HCEC 1CT (cell line): ENCODE measurements at places on chromosomes 4 and X.
A peak's percentile ranks its signal among the peaks of the same experiment; 100 is the strongest.

GRCh38 chr4:28772066-28772465 lies 1911.4 kb downstream of the STIM2 start:
- DNase-seq: peak; percentile 72

DNA sequence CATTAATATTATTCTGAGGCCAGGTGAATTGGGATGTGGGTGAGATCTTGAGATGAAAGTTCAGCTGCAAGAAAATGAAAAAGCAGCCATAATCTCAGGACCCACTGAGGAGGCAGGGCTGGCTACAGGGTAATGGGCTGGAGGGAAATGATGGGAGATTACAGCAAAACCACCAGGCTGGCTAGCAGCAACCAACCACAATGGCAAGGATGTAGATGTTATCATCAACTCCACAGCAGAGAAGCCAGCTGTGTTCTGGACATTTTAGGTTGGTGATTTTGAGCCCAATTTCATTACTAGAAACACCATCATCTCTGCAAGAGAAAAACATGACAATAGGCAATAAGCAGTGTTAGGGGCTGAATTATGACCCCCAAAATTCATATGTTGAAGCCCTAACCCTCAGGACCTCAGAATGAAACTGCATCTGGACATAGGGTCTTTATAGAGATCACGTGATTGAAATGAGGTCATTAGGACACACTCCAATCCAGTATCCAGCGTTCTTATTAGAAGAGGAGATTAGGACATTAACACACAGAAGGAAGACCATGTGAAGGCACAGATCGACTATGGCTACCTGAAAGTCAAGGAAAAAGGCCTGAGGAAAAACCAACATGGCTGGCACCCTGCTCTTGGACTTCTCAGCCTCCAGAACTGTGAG lies 139.8 kb upstream of the KIT start:
- DNase-seq: no peak

- no peak for DNase-seq
These were observed 215.4 kb downstream of the UGT8 start for GRCh38 chr4:114813961-114814360.

DNA sequence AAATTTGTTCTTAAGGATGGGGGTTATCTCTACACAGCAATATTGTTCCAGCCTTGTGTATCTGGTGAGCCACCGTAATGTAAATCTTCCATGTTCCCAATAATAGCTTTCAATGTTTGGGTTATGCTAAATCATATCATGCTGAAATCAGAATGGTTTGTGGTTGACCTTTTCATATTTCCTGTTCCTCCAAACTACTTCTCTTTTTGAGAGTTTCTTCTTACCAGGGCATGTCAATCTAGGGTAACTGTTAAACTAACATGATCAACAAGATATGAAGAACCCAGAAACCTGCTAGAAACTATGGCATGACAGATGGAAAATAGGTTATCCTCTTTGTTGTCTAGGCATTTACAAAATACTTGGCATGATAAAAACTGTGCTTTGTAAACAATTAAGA lies 22.0 kb downstream of the TNMD start:
- no peak for DNase-seq

DNA sequence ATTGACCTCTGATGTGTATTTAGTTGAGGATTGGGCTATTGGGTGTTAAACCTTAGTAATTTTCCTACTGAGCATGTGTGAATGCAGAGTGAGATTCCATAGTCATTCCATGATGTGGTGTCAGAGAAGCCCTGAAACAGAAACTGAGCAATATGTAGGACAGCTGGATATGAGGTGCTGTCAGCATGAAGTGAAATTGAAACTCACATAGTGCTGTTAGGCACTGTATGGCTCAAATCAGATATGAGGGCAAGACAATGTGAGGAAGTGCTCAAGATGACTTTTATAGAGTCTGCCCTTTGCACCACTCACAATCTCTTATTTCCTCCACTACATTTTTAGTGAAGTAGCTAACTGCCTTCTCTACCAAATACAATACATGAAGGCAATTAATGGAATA lies 188.3 kb downstream of the SH3BGRL start:
- no peak for DNase-seq

DNA sequence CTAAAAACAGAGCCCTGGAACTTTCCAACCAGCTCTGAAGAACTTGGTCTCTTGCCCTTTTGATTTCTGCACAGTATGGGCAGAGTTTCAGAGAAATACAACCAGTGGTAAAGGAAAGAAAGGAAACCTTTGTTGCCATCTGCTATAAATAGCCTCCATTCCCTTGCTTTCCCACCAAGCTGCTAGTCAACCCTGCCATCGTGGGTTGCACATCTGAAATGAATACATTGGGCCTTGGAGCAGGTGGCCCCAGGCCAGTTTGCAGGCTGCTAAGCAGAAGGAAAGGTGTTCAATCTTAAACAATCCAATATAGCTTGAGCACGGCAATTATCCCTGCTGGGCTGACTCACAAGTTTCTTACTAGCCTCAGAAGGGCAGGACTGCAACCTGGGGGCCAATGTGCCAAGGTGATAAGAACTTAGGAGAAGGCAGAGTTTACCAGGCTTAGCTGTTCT lies 142.5 kb downstream of the PPARGC1A start:
- DNase-seq: no peak

DNA sequence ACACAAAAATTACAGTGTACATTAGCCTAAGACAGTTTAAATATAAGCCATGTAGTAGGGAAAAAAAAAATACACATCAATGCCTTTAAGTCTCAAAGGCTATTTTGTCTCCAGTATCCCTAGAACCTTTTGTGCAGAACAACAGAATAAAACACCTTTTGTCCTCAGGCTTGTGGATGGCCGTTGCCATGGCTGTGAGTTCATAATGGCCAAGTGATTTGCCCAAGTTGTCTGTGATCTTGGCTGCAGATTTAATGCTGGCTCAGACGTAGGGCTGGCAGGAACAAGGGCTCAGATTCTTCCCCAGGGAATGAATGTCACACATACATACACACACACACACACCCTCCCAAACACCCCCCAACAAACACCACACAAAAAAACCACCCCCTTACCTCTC lies 25.3 kb downstream of the GPM6B start:
- no peak for DNase-seq

DNA sequence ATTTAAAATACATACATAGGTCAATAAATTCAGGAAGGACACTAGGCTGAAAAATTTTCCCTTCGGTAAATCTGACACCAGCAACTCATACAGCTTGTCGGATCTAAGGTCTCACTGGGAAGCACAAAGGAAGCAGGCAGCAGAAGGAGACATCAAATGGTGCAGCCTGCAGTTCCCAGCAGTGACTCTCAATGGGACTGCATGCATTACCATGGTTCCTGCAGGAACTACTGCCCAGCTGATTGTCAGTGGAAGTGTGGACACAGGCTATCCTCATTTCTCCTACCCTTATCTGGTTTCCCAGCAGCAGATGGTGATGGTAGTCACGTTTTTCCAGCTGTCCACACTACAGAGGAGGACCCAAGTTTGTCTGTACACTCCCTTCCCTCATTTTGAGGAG lies 113.3 kb downstream of the PPP1R2C start:
- DNase-seq: no peak

GRCh38 chrX:1435241-1435895 lies 17.3 kb downstream of the ASMTL start:
- no peak for DNase-seq

GRCh38 chrX:153818571-153819383 lies 11.6 kb downstream of the PDZD4 start:
- no peak for DNase-seq

GRCh38 chr4:94457692-94458106 lies 6.0 kb downstream of the PDLIM5 start:
- DNase-seq: no peak

DNA sequence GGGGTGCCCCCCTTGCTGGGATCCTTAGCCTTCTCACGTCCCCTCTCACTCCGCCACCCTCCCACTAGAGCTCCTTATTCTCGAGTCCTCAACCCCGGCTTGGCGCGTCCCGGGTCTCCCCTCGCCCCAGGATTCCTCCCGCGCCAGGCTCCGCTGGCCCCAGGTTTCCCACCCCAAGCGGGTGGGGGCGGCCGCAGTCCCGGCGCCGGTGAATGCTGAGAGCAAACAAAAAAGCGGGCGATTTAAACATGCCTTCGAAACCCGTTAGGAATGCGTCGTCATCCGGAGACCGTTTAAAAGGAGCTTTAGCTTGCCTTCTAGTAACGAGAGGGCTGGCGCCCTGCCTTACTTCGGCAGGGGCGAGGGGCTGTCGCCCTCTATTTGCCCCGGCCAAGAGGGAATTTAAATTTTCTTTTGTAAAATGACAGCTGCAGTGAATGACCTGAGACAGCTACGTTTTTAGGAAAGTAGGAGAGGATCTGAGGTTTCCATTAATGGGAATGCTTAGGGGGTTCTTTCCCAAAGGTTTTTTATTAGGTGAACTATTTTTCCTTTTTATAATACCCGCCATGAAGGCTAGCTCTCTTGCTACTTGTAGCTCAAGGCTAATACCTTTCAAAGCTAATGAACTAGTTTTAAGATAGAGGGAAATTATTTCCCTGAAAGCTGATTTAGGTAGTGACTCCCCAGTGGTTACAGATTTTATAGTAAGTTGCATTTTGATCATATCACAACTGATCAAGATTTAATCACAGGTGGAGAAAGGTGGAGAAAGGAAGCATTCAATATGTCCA lies 3.1 kb downstream of the JADE1 start:
- DNase-seq: peak; percentile 65

- peak; percentile 12 for DNase-seq
These were observed 392.2 kb upstream of the ZFP42 start for GRCh38 chr4:187603093-187604025.

GRCh38 chr4:75698162-75698962 lies 25.2 kb upstream of the G3BP2 start:
- DNase-seq: no peak

- no peak for DNase-seq
These were observed 66.4 kb downstream of the GALNT7 start for GRCh38 chr4:173235050-173235449.

DNA sequence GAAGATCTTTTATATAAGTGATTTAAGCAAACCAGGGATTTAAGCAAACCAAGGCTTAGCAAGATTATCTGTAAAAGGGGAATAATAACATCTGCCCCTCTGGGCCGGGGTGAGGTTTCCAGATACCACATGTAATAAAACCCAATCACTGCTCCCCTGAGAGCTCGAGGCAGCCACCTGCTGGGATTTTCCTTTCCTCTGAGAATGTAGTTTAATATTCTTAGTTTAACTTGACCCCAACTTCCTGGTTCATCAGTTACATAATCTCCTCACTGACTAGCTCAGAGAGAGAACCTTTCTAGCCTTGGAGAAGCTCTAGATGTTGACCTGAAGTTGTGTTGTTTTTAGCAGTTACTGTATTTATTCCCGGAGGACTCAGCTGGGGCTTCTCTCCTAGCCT lies 322.4 kb downstream of the ARHGAP10 start:
- DNase-seq: no peak

DNA sequence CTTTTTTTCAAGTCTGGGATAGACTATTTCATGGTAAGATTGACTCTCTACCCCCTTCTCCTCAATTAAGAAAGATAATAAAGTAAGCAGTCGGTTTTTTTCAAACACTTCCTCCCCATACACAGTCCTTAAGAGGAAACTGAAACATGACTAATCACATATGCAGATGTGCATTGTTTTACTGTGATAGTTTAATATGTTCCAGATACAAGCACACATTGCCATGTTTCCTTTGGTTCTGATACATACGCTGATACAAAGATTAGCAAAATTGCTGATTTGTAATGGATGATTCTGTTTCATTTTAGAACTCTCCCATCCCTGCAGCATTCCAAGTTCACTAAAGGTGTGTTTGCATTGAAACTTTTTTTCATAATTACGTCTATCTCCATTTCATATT lies 76.1 kb downstream of the FBXO8 start:
- DNase-seq: peak; percentile 15

DNA sequence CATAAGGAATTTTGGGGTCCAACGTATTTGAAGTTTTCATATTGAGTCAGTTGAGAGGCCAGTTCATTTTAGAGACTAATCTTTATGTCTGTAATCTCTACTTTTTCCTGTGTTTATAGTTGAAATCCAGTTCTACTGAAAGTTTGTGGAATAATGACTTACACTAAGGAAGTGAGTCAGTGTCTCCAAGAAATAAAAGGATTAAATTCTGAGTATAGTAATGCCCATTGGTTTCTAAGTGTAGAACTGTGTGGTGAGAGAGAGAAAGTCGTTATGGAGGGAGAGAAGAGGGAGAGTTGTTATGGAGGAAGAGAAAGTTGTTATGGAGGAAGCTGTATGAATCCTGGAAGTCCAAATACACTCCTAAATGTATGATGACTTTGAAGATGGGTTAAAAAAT lies 264.6 kb upstream of the HAND2 start:
- peak; percentile 78 for DNase-seq

DNA sequence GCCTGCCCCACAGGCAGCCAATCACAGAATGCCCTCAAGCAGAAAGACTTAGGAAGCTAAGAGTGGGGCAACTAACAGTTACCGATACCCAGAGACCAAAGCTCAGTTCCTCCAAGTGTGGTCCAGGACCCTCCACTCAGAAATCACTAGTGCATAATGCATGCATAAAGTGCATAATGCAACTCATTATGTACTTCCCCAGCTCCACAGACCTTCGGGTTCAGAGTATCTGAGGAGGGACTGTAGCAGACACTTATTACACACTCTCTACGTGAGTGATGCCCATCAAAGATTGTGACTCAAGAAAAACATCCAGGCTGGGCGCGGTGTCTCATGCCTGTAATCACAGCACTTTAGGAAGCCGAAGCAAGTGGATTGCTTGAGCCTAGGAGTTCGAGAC lies 328.0 kb downstream of the BCOR start:
- DNase-seq: no peak

GRCh38 chr4:70367813-70368212 lies 7.3 kb downstream of the SMR3A start:
- DNase-seq: no peak

DNA sequence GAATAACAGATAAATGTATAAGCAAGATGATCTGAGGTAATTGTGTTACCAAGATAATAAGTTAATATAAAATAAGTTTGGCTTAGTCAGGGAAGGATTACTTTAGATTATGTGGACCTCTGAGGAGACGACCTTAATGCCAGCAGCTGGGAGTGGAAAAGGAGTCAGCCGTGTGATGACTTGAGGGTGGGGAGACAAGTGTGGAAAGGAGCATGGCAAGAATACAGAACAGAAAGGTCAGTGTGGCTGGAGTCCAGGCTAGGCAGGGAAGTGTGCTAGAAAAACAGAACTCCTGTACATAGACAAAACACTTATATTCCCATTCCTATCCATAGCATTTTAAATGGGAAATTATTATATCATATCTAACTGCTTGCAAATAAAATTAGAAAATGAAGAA lies 138.8 kb downstream of the PDLIM5 start:
- no peak for DNase-seq
